ENCODE measurements at places on chromosomes 1 and 21. TPM values are rescaled to one million over a fixed set of nuclear protein-coding genes. Genes with fewer than 3 reads are reported as not detected.

HPDL gene
- total RNA-seq = 3.6 TPM

SYT2 gene
- 0.01 TPM for total RNA-seq

CATSPERE gene
- total RNA-seq = 0.05 TPM

SHE gene
- total RNA-seq = 0.02 TPM

FMO4 gene
- total RNA-seq = 0.86 TPM

NTMT2 gene
- not detected for total RNA-seq

B3GALT2 gene
- not detected for total RNA-seq

MTARC1 gene
- 9.5 TPM for total RNA-seq

HIVEP3 gene
- 3.0 TPM for total RNA-seq

PAQR6 gene
- total RNA-seq = 3.3 TPM

LAMC1 gene
- 136 TPM for total RNA-seq

ARHGEF2 gene
- 46.0 TPM for total RNA-seq

ATF3 gene
- 40.7 TPM for total RNA-seq

MCOLN3 gene
- total RNA-seq = 3.6 TPM

IGSF9 gene
- total RNA-seq = 0.26 TPM

GBP7 gene
- total RNA-seq = not detected

YY1AP1 gene
- 45.9 TPM for total RNA-seq

AIRE gene
- total RNA-seq = not detected

FCGR3A gene
- total RNA-seq = not detected

PGLYRP4 gene
- total RNA-seq = not detected

Measured in A549 treated with CpdA at 1 μM for 4 hours (cell line).